ENCODE measurements at places on chromosomes 1 and 21.
A peak's percentile ranks its signal among the peaks of the same experiment; 100 is the strongest.

DNA sequence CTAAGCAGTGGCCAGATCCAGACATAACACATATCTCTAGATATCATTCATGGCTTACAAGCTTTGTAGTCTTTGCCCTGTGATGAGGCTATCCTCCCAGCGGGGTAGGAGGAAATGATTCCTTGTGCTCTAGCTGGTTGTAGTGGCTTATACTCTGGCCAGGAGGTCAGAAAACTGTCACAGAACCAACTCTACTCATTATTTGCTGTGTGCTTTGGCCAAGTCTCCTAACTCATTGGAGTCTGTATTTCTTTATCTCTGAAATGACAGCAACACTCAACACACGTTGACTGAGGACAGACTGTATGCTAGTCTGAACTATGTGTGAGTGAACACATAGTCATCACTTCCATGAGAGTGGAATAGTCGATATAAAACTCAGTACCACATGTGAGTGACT lies 116.7 kb upstream of the F3 start:
- DNase-seq = no peak

DNA sequence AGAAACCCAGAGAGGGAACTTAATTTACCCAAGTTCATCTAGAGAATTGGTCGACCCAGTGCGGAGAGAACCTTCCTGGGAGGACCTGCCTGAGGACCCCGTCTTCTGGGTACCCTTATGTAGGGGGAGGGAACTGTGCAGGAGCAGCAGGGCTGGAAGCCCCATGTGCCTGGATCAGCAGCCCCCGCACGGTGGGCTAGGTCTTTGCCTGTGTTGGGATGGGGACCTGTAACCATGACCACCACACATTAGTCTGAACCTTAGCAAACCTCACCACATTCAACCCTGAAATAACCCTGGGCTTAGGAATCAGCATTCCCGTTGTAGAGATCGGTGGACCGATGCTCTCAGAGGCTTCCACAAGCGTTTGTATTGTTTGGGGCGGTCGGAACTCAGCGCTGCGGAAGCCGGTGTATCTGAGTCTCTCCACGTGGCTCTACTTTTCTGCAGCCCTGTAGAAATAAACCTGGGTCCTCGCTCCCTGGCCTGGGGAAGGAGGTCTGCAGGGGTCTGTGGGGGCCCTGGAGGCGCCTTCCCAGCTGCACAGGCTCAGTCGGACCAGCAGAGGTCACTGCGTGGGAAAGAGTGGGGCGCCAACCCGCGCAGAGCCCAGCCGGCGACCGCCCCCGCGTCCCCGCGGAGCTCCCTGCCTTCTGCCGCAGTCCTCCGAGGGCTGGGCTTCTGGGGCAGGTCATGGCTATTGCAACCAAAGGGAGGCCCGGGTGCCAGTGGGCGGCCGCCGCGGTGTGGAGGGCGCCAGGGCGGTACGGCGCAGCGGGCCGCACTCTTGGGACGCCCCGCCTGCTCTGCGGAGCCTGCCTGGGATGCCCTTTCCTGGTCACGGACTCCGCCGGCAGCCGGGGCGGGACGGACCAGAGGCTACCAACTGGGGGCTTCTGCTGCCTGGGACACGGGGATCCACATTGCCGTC lies 36.2 kb upstream of the KCNA10 start:
- DNase-seq = peak; percentile 45

DNA sequence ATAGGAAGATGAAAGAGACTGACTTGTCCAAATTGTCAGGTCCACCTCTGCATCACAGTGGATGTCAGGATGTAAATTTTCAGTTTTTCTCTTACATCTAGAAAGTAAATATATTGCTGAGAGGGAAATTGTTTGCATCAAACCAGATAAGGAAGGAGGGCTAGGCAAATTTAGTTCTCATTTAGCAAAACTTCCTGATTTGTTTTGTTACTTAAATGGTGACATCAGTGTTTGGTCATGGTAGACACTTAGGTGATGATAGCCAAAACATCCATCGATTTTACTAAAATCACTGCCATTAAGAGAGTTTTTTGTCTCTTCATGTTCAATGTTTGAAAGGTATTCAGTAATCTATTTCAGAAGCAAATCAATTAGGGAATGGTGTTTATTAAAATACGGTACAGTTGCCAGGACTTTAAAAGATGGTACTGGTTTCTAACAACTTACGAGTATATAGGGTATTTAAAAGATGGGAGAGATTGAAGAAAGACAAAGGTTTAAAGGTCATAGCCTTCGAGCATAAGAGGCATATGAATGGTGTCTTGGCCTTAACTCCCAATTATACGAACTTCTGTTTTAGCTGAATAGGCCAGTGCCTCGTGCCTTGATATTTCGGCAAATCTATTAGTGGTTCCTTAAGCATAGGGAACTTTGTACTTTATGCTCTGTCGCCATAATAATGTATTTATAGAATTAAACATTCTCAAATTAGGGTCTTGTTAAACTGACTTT lies 3.0 kb downstream of the IER5 start:
- DNase-seq = no peak

- no peak for DNase-seq
These were observed 24.5 kb upstream of the POU2F1 start for GRCh38 chr1:167196166-167196565.

DNA sequence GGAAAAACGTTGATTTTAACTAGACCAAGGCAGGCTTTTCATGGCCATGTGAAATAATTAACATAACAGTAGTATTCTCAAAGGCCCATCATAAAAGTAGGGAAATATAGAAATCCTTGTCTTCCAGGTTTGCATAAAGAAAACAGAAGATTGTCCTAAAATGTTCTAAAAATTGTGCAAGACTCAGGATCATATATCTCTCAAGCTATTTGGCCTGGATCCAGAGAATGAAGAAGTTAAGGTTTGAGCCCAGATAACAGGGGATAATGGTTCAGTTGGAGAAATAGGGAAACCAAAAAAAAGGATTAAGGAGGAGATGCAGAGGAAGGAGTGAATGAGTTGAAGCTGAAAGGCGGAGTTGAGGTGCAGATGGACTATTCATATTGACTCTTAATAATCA lies 555.5 kb upstream of the NR5A2 start:
- DNase-seq = no peak

DNA sequence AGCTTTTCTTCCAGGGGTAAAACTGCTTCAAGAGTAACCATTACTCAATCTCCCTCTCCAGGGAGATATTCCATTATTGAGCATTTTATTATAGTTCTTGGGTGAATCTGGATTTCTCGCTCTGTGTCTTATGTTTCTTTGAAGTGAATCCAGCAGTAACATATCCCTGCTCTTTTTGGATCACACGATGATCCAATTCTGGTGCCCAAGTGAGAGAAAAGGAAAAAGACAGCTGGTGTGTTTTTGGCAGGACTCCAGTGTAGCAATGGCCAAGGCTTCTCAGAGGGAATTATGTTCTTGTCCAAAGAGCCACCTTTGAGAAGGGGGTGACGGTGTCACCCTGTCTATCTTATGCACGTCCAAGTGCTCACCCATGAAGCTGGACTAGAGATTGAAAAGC lies 140.3 kb upstream of the ERRFI1 start:
- DNase-seq = no peak

DNA sequence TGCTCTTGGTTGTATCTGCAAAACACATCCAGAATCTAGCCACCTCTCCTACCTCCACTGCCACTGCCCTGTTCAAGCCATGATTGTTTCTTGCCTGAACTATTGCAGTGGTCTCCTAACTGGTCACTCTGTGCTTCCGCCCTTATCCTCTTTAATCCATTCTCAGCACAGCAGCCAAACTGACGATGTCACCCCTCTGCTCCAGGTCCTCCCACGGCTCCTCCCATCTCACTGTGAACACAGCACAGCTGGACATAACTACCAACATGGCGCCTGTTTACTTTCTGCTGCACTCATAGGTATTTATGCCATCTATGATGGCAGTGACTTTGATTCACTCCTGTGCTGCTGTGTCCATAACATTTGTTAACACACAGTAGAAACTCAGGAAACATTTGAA lies 406.7 kb downstream of the DISC1 start:
- DNase-seq = no peak

DNA sequence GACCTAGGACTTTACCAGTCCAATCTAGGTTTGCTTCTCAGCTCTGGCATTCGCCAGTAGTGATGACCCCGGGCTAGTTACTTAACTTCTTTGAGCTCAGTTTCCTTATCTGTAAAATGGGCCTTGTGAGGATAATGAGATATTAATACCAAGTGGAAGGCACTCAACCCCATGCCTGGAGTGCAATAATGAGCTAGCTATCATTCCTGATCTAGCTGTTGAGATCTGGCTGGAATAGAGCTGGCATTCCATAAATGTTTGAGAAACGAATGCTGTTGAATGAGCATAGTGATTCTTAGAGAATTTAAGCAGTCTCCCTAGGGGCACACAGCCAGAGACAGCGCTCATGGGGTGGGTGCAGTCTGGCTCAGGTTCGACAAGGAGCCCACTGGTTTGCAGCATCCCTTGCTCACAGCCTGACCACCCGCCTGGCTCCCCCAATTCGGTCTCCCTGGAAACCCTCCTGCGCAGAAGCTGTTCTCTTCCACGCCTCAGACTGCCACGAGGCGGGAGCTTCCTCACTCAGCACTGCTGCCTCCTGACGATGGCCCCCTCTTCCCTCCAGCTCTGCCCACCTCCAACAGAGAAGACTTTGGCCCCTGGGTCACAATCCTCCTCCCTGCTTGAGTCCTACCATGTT lies 32.5 kb downstream of the DHCR24 start:
- no peak for DNase-seq
